ENCODE measurements at places on chromosomes 7 and 10.
A peak's percentile ranks its signal among the peaks of the same experiment; 100 is the strongest.

GRCh38 chr7:140981951-140982350 lies 32.8 kb downstream of the MRPS33 start:
- H3K27ac ChIP-seq: no peak overlapping the region
- peaks cover 17% of the 10 kb centered on the region for H3K27me3 ChIP-seq
- no peaks in the 10 kb centered on the region for H3K36me3 ChIP-seq
- H3K4me3 ChIP-seq: no peak overlapping the region

DNA sequence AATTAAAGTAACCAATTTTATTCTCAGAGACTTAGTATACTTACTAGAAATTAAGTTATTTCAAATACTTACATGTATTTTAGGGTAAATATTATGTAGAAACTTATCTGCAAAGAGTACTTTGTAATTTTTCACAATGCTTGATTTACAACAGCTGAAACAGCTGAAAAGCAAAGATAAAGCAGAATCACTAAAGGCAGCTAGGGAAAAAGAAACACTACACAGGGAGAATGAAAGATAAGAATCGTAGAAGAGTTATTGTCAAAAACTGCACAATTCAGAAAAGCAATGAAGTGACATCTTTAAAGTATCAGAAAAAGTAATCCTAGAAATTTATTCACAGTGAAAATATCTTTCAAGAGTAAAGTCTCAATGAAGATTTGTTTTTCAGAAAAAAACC lies 69.7 kb upstream of the ZNF804B start:
- H3K36me3 ChIP-seq: no peaks in the 10 kb centered on the region
- no peak for DNase-seq
- no peak overlapping the region for H3K4me3 ChIP-seq
- H3K27me3 ChIP-seq: no peaks in the 10 kb centered on the region
- no peaks in the 10 kb centered on the region for H3K4me1 ChIP-seq

- H3K27me3 ChIP-seq: peaks cover 32% of the 10 kb centered on the region
- H3K4me1 ChIP-seq: no peaks in the 10 kb centered on the region
- no peak overlapping the region for H3K27ac ChIP-seq
- H3K4me3 ChIP-seq: no peak overlapping the region
Observed at GRCh38 chr10:125592897-125593296, 90.1 kb downstream of the TEX36 start.

- H3K4me1 ChIP-seq: no peaks in the 10 kb centered on the region
- peaks cover 32% of the 10 kb centered on the region for H3K27me3 ChIP-seq
- no peaks in the 10 kb centered on the region for H3K36me3 ChIP-seq
- no peak for DNase-seq
- H3K27ac ChIP-seq: no peak overlapping the region
Observed at GRCh38 chr10:117464176-117464575, 78.4 kb upstream of the EMX2 start.

GRCh38 chr10:119478811-119479341 lies 63.6 kb downstream of the RGS10 start:
- H3K27me3 ChIP-seq: no peaks in the 10 kb centered on the region
- H3K4me1 ChIP-seq: peaks cover 31% of the 10 kb centered on the region
- H3K36me3 ChIP-seq: peaks cover 3% of the 10 kb centered on the region
- peak overlapping the region; percentile 66 for H3K27ac ChIP-seq

DNA sequence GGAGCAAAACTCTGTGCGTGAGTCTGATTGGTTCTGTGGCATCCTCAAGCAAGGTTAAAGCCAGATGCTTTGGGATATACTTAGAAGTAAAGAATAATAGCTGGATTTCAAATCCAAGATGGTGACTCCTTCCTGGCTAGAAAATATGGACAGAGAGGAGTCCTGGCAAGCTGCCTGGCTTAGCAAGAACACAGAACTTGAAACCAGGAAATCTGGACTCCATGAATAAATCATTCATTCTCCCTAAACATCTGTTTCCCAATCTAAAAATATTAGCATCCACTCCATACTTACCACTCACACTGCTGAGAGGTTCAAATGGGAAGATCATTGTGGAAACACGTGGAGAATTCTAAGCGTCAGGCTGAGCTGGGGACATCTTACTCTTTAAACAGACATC lies 1074.1 kb upstream of the AUTS2 start:
- no peaks in the 10 kb centered on the region for H3K27me3 ChIP-seq
- no peaks in the 10 kb centered on the region for H3K36me3 ChIP-seq
- H3K4me1 ChIP-seq: no peaks in the 10 kb centered on the region
- no peak for DNase-seq
- no peak overlapping the region for H3K4me3 ChIP-seq

DNA sequence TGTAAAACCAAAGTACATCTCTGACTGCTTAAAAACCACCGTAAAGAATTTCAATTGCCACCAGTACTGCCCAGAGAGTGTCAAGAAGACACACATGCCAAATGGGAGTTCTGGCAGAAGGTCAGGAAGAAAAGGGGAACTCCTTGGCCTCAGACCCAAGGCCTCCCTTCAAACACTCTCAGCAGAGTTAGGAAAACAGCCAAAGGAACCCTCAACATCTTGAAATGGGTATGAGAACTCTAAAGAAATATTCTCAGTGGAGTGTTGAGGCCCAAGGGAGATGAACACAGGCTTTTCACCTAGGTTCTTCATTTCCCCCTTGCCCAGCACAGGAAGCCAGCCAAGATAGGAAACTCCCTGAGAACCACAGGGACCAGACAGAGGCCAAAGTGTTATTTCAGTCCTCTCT lies 96.1 kb upstream of the ASAH2 start:
- no peak overlapping the region for H3K27ac ChIP-seq
- peaks cover 15% of the 10 kb centered on the region for H3K36me3 ChIP-seq
- no peak for DNase-seq
- no peak overlapping the region for H3K4me3 ChIP-seq
- H3K4me1 ChIP-seq: peaks cover 41% of the 10 kb centered on the region

GRCh38 chr10:12333380-12334185 lies 15.8 kb upstream of the CAMK1D start:
- DNase-seq: no peak
- H3K4me3 ChIP-seq: no peak overlapping the region
- peaks cover 6% of the 10 kb centered on the region for H3K4me1 ChIP-seq
- H3K36me3 ChIP-seq: no peaks in the 10 kb centered on the region

- no peak for DNase-seq
- peaks cover 34% of the 10 kb centered on the region for H3K36me3 ChIP-seq
- no peak overlapping the region for H3K4me3 ChIP-seq
- H3K27me3 ChIP-seq: no peaks in the 10 kb centered on the region
- H3K27ac ChIP-seq: peak overlapping the region; percentile 42
- peaks cover 89% of the 10 kb centered on the region for H3K4me1 ChIP-seq
Observed at GRCh38 chr10:14548474-14548873, 217.8 kb upstream of the FRMD4A start.

GRCh38 chr7:21318916-21319270 lies 109.0 kb upstream of the SP4 start:
- H3K27me3 ChIP-seq: no peaks in the 10 kb centered on the region
- H3K36me3 ChIP-seq: no peaks in the 10 kb centered on the region
- no peaks in the 10 kb centered on the region for H3K4me1 ChIP-seq
- DNase-seq: no peak
- no peak overlapping the region for H3K27ac ChIP-seq
- no peak overlapping the region for H3K4me3 ChIP-seq

DNA sequence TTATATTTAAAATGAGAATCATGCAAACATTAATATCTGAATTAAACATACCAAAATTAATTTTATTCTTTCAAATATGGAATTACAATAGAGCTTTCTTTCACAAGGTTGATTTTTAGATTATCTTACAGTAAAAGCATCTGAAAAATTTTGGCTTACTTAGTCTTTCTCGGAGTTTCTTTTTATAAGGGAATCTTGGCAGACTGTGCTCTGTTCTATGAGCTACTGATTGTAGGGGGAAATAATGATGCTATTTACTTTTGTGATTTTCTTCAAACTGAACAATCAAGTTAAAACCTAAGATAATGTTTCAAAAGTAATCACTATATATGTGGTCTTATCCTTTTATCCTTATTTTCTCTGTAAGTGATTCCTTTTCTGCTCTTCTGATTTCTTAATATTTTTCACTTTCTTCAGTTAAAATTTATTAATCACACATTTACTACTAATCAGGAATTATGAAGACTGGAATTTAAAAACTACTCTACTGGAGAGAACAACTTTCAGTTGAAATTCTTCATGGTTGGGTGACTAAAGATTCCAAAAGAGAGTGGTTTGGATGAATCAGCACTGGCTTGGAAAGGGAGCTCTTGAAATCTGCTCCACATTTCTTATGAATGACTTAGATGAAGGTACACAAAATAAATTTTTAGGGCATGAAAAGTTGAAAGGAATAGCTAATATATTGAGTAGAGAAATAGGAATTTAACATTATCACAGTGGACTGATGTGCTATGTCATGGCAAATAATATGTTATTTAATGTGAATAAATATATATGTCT lies 103.9 kb downstream of the PPP1R9A start:
- DNase-seq: no peak
- H3K36me3 ChIP-seq: peaks cover 2% of the 10 kb centered on the region
- no peak overlapping the region for H3K4me3 ChIP-seq
- H3K4me1 ChIP-seq: no peaks in the 10 kb centered on the region
- H3K27ac ChIP-seq: no peak overlapping the region
- no peaks in the 10 kb centered on the region for H3K27me3 ChIP-seq

- DNase-seq: no peak
- no peak overlapping the region for H3K27ac ChIP-seq
- no peaks in the 10 kb centered on the region for H3K36me3 ChIP-seq
- H3K4me1 ChIP-seq: peaks cover 5% of the 10 kb centered on the region
- no peaks in the 10 kb centered on the region for H3K27me3 ChIP-seq
- no peak overlapping the region for H3K4me3 ChIP-seq
Observed at GRCh38 chr10:88156341-88156740, 292.9 kb downstream of the PTEN start.

GRCh38 chr7:12889391-12889790 lies 202.0 kb downstream of the ARL4A start:
- DNase-seq: no peak
- H3K4me1 ChIP-seq: no peaks in the 10 kb centered on the region
- H3K27ac ChIP-seq: no peak overlapping the region
- H3K4me3 ChIP-seq: no peak overlapping the region

- H3K4me3 ChIP-seq: no peak overlapping the region
- H3K36me3 ChIP-seq: no peaks in the 10 kb centered on the region
- DNase-seq: no peak
- no peak overlapping the region for H3K27ac ChIP-seq
Observed at GRCh38 chr7:4604456-4604940, 77.6 kb upstream of the FOXK1 start.

- no peaks in the 10 kb centered on the region for H3K36me3 ChIP-seq
- no peaks in the 10 kb centered on the region for H3K27me3 ChIP-seq
- no peaks in the 10 kb centered on the region for H3K4me1 ChIP-seq
- no peak overlapping the region for H3K4me3 ChIP-seq
Observed at GRCh38 chr7:108589874-108590273, 20.2 kb downstream of the DNAJB9 start.

- DNase-seq: peak; percentile 74
- H3K36me3 ChIP-seq: peaks cover 65% of the 10 kb centered on the region
- peaks cover 19% of the 10 kb centered on the region for H3K27me3 ChIP-seq
- peak within 1 kb of the TSS; percentile 100 for H3K27ac ChIP-seq
Observed at GRCh38 chr10:8054494-8055407, at the start of gene GATA3. TSS of gene GATA3 (plus strand) at chr10:8054688. CDS start at chr10:8055656, 968 bp downstream.

DNA sequence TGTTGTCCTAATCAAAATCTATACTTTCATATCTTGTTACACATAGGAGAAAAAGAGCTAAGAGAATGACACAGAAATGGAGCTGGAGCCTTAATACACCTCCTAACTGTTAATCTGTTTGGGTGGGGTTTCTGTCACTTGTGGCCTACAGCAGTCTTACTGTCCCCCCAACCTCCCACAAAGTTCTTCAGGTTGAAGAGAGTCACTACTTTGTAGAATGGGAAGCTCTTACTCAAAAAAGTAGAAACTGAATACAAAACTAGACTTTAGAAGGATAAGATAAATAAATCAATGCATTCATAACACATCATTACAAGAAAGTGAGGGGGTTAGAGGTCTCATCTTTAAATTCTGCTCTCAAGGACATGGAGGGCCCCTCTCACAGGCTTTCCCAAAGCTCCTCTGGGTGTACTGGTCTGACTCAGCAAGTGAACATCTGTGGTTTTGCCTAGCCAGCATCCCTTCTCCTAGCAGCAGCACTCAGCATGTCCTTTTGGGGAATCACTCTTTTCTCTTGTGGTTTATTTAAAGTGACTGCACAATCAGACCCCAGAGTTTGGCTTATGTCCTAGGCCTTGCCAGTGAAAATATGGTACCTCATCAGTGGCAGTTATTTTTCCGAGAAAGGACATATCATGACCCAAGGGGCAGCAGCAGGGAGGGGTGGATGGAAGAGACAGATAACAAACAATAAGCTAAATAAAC lies 2.0 kb upstream of the BLVRA start:
- peaks cover 2% of the 10 kb centered on the region for H3K36me3 ChIP-seq
- no peaks in the 10 kb centered on the region for H3K27me3 ChIP-seq
- H3K27ac ChIP-seq: no peak overlapping the region
- peak overlapping the region; percentile 65 for H3K4me3 ChIP-seq
